ENCODE measurements at places on chromosomes 7 and 10.

GRCh38 chr10:95792874-95793285, 36.9 kb downstream of the ENTPD1 start:
- no peaks in the 10 kb centered on the region for H3K36me3 ChIP-seq
- no peaks in the 10 kb centered on the region for H3K27me3 ChIP-seq
- H3K27ac ChIP-seq = peak overlapping the region; percentile 65
- peak; percentile 85 for ATAC-seq
- H3K4me3 ChIP-seq = no peak overlapping the region
- H3K4me1 ChIP-seq = peaks cover 49% of the 10 kb centered on the region

- no peaks in the 10 kb centered on the region for H3K36me3 ChIP-seq
- peak overlapping the region; percentile 10 for H3K27ac ChIP-seq
- H3K27me3 ChIP-seq = peaks cover 65% of the 10 kb centered on the region
- peak overlapping the region; percentile 62 for H3K4me3 ChIP-seq
- H3K4me1 ChIP-seq = peaks cover 67% of the 10 kb centered on the region
Observed at GRCh38 chr7:2520131-2520760, 672 bp downstream of the LFNG start.

GRCh38 chr7:139230023-139230422, 1.0 kb upstream of the UBN2 start:
- no peak for ATAC-seq
- peaks cover 10% of the 10 kb centered on the region for H3K27me3 ChIP-seq
- H3K36me3 ChIP-seq = no peaks in the 10 kb centered on the region
- H3K27ac ChIP-seq = no peak overlapping the region
- H3K4me1 ChIP-seq = peaks cover 4% of the 10 kb centered on the region

- H3K27me3 ChIP-seq = no peaks in the 10 kb centered on the region
- no peak for ATAC-seq
- H3K4me3 ChIP-seq = no peak overlapping the region
- H3K4me1 ChIP-seq = no peaks in the 10 kb centered on the region
- no peaks in the 10 kb centered on the region for H3K36me3 ChIP-seq
Observed at GRCh38 chr7:3780016-3780415, 479.0 kb downstream of the SDK1 start.

Data from gastroesophageal sphincter (tissue), 4 donors.